ENCODE measurements at places on chromosomes 13 and 19.

- no peak for DNase-seq
Measured at GRCh38 chr19:49555600-49556411, 24.6 kb downstream of the NOSIP start.

GRCh38 chr19:49913720-49914119 lies 15.3 kb upstream of the ATF5 start:
- DNase-seq = no peak

DNA sequence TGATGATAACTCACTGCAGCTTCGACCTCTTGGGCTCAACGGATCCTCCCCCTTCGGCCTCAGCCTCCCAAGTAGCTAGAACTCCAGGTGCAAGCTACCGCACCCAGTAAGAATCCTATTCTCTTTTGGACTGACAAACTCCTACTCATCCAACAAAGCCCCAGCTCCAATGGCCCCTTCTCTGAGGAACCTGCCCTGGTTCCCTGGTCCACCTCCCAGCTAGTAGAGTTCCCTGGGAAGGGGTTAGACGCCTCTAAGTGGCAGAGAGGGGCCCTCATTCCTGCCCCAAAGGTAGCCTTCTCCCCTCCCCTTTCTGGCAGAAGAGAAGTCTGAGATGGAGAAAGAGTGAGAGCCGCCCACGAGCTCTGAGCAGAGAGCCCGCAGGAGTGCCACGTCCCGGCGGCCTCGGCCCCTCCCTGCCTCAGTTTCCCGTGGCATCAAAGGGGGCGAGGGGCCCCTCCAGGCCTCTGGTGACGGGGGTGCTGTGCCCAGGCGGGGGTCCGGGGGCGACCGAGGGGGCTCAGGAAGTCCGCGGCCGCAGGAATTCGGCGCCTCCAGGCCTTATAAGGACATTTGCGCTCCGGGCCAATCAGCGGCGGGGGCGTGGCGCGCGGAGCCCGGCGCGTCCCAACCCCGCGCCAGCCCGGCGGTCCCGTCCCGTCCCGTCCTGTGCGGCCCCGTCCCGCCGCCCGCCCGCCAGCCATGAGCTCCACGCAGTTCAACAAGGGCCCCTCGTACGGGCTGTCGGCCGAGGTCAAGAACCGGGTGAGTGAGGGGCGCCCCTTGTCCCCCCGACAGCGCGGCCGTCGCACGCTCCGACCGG lies at the start of gene CNN2:
CNN2 (plus strand) TSS at position 649 of the 823 bp plus-strand sequence; CDS start at position 703, 54 bp downstream.
- peak; percentile 86 for DNase-seq

- peak; percentile 92 for DNase-seq
Measured at GRCh38 chr13:93345770-93346169, 119.2 kb downstream of the GPC6 start.

- no peak for DNase-seq
Measured at GRCh38 chr19:20359933-20360720, 193.1 kb downstream of the ZNF486 start.

DNA sequence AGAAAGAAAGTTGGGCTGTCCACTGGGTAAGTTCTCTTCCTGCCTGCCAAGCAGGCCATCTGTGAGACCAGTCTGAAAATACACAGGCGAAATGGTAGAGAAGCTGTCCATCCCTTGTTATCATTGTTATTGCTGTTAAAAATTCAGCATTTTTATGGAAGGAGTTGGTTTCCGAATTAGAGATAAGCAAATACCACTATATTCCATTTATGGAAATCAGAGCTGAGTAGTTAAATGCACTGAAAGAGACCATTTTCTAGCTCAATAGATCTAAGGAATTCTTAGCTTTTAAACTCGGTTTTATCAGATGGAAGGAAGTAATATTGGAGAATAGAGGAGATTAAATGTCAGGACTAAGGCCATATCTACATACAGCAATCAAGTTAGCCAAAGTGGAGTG lies 40.7 kb downstream of the MZT1 start:
- no peak for DNase-seq
